SK-N-SH treated with all-trans-retinoic acid at 6 μM for 48 hours (cell line): ENCODE measurements at places on chromosomes 11 and 22.
A peak's percentile ranks its signal among the peaks of the same experiment; 100 is the strongest.

DNA sequence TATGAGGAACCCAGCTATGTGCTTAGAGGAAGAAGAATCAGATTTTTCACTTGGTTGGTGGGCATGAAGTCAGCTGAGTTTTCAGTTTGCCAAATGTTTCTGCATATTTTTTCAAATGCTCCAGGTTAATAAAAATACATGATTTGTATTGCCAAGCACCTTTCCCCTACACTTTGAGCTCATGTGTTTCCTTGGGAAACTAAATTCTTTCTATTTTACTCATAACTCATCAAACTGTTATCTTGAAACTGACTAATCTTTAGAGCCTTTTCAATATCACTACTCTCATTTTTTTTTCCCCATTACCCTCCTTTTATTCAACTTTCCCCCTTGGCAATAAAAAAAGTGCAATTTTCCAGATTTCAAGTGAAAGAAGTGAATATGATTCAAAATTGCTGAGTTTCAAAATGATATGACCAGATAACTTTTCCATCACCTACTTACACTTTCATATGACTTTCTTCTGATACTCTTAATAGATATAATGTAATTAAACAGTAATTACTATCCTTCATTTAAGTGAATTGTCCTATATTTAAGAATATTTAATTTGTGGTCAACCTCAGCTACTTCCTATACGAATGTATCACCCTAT, 91.9 kb upstream of the SOX6 start:
- no peak for ATAC-seq

DNA sequence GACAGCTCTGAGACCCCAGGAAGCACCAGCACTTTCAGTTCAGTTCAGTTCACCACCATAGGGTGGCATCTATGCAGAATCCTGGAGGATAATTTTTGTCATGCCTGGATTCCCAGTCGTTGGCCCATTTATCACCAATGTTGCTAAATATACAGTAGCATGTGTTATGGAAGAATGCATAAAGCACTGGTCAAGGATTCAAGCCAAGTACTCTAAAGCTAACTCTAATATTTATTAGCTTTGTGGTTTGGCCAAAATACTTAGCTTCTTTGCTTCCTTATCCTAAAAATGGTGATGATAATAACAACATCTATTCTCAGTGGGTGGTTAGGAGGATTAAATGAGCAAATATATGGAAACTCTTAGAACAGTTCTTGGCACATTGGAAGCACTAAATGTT, 294.7 kb upstream of the ZC3H12C start:
- no peak for ATAC-seq

DNA sequence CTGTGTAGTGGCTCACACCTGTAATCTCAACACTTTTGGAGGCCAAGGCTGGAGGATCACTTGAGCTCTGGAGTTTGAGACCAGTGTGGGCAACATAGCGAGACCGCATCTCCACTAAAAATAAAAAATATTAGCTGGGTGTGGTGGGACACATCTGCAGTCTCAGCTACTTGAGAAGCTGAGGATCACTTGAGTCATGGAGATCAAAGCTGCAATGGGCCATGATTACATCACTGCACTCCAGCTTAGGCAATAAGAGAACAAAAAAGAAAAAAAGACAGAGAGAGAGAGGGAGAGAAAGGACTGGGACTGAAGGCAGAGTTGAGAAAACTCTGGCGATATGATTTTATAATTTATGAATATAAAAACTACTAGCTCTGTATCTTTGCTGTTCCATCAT, 473.1 kb downstream of the LRRC4C start:
- no peak for ATAC-seq

- no peak for ATAC-seq
Measured at GRCh38 chr11:1165256-1166041, 7.7 kb downstream of the MUC5AC start.

DNA sequence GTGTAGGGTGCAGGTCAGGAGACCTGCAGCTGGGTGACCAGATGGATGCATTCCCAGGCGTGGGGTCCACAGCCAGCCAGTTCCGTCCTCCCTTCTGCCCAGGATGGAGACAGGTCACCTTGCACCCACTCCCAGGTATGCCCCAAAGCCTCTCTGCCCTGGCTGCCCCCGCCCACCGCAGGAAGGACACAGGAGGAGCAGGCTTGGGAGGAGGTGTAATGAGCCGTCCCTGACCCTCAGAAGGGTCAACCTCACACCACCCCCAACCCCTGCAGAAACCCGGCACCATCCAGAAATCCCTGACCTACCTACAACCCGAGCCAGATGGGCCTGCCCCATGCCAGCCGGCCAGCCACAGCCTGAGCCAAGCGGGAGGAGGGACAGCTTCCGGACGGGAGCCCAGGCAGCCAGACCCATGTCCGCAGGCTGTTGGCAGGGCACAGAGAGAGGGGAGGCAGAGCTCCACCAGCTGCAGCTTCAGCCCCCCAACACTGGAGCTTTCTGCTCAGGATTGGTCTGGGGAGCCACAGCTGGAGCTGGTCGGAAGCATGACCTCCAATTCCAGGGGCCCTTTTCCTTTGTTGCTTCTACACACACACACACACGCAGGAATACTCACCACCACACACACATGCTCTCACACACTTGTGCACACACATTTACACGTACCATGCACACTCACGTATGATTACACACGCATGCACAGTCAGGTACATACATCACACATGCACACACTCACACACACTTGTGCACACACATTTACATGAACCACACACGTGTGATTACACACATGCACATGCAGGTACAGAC, 5.3 kb downstream of the IFITM10 start:
- ATAC-seq = peak; percentile 23; the same call in 1 of the 3 replicates

- ATAC-seq = peak; percentile 69
Measured at GRCh38 chr11:85826116-85826855, 15.3 kb upstream of the SYTL2 start.

- no peak for ATAC-seq
Measured at GRCh38 chr22:30404307-30404706, 7.5 kb downstream of the SEC14L2 start.

- no peak for ATAC-seq
Measured at GRCh38 chr11:126172596-126173038, 38.8 kb downstream of the RPUSD4 start.

- no peak for ATAC-seq
Measured at GRCh38 chr22:28051091-28051786, 132.2 kb upstream of the PITPNB start.

DNA sequence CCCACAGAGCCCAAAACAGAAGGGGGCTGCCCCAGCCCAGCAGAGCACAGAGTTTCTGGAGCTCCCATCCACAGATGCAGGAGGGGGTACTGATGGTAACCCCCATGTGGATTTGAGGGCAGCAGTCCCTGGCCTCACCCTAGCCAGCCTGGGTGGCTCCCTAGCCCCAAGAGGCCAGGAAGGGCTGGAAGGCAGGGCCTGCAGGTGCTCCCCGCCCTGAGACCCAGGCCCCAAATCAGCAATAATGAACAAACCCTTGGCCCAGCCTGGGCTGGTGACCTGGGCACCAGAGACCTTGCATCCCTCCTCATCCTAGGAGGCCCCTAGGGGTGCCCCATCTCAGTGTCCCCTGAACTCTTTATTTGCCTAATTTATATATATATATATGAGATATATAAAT, 61.6 kb downstream of the MORC2 start:
- no peak for ATAC-seq

DNA sequence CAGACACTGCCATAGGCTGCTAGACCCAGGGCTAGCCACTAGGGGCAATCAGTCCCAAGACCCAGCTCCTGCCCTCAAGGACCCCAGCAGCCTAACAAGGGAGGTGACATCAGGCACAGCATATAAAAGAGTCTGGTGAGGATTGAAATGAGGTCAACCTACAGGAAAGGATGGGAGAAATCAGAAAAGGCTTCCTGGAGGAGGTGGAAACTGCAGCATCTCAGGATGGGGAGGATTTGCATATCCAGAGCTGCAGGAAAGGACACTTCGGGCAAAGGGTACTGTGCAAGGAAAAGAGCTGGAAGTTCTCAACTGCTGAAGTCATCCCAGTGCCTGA, 2.9 kb upstream of the ARFGAP2 start:
- ATAC-seq = peak; percentile 11; the same call in 1 of the 3 replicates

- ATAC-seq = peak; percentile 17; the same call in 1 of the 3 replicates
Measured at GRCh38 chr11:69904974-69905535, 85.8 kb upstream of the FGF3 start.

DNA sequence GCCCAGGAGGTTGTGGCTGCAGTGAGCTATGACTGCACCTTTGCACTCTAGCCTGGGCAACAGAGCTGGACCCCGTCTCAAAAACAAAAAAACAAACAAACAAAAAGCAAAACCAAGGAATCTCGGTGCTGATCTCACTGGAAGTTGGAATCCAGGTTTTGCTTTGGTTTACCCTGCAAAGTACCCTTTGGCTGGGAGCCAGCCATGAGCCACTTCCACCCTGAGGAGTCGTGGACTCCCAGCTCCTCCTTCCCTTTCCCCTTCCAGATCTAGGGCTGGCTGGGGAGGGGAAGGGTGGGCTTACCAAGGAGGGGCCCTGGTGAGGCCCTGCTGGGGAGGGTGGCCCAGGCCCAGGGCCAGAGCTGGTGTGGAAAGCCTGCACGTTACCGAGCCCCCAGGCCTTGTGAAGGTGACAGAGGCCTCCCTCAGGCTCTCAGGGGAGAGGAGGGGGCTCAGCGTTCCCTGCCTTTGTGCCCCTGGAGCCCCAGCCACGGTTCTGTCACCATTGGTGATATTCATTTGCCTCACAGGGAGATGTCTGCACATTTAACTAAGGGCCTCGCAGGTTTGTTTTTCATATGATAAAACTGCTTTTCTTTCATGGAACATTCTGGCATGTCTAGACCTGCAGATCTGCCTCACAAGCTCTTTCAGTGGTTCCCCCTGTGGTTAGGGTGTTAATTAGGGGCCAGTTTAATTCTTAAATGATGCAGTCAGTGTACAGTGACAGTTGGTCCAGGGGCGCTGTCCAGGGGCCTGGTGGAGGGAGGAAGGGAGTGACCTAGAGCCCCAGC, 29.0 kb downstream of the FBLN1 start:
- no peak for ATAC-seq

DNA sequence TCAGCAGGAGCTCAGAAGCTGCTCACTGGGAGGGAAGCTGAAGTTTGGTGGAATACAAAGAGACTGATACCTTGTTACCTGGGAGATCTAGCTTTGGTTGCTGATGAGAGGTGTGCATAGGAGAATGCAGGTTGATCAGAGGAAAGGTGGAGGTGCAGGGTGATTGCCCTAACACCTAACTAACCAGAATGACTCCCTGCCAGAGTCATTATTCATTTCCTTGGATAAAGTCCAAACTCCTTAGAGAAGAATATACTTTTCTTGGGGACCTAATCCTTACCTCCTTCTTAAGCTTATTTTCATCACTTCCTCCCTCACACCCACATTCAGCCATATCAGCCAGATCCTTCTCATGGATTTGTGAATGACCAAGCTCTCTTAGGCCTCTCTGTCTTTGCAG, 814.2 kb upstream of the TENM4 start:
- ATAC-seq = no peak

DNA sequence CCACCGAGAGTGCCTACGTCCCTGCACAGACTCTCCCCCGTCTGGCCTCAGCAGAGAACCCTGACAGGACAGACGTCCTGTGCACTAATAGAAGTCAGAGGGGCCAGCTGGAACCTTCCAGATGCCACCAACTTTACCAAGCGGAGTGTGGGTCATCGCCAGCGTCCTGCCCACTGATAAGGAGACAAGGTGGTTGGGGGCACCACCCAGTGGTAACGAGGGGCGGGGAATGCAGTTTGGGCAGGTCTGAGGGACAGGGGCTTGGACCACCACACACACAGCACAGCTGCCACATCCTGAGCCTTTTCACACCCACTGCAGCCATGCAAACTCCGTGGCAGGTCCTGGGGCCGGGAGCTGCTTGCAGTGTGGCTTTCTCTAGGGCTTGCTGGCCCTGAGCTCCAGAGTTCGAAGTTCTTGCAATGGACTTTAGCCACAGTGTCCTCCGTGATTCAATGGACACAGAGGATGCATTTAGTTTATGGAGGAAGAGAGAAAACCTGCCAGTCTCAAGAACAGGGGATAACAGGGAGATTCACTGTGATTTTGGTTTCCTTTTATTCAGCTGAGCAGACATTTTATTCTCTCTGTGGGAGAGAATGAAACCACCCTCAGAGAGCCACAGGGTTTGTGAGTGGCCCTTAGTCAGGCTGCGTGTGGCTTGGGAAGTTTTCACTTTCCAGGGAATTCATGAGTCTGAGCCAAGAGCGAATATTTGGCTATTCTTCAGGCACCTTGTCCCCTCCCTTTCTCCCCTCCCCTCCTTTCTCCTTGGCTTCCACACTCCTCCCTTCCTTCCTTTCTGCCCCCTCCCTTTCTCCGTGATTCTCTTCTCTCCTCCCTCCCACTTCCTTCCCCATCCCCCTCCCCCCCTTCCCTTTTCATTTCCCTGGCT, 13.1 kb downstream of the MRGPRG start:
- no peak for ATAC-seq

GRCh38 chr11:111435046-111435698, 56.1 kb upstream of the POU2AF1 start:
- no peak for ATAC-seq

DNA sequence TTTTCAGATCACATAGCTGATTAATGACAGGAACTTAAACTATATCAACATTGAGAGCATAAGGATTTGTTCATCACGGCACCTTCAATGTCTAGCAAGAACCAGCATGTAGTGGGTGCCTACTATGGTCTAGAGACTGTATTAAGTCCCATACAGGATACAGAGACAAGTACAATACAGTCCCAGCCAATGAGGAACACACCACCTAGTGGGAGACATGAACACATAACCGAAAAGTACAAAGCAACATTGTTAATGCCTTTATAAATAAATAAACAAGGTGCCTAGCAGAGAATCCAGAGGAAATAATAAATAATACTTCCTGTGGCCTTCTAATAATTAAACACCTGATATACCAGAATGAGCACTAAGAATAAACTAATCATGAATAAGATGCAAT, 87.7 kb upstream of the OPCML start:
- no peak for ATAC-seq

- ATAC-seq = no peak
Measured at GRCh38 chr22:20316844-20317401, 2.9 kb downstream of the DGCR6L start.

- peak; percentile 74 for ATAC-seq
Measured at GRCh38 chr22:28408709-28409108, 270.9 kb downstream of the TTC28 start.

DNA sequence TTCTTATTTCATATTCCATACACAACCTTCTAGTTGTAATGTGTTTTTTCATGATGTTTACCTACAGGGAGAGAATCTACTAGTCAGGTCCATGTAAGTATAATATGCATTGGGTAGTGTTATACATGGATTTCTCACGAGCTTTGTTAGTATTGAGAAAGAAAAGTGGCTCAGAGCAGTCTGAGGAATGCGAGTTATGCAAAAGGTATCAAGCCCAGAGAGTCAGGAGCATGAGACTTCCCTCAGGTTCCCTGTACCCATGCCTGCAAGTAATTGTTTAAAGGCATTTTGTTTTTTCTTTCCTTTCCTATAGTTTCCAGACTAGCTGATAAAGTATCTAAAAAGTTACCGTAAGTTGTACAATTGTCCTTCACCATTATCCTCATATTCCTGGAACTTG, 66.1 kb downstream of the STK33 start:
- no peak for ATAC-seq

- no peak for ATAC-seq
Measured at GRCh38 chr22:21446827-21447690, 20.1 kb upstream of the TMEM191C start.

- ATAC-seq = peak; percentile 34; the same call in 1 of the 3 replicates
Measured at GRCh38 chr11:2772544-2773031, 72.8 kb upstream of the KCNQ1OT1 start.
